ENCODE measurements at places on chromosomes 6 and 20.
A peak's percentile ranks its signal among the peaks of the same experiment; 100 is the strongest.

GRCh38 chr6:158686311-158686710 is 36.5 kb downstream of the SYTL3 start:
- no peak for DNase-seq

DNA sequence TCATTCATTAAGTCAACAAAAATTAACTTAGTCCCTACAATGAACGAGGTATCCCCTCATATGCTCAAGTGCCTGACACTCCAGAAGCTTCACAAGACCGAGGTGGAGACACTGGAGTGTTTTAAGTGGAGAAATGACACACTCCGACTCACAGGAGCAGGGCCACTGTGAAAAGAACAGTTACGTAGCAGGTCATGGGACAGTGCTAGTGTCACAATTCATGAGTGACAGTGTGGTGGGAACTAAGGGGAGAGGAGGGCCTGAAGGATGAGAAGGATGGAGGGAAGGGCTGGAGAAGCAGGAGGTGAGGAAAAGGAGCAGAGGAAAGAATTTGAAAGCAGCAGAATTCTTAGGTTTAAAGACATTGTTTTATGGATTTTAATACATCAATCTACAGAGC is 1.3 kb upstream of the HLA-A start:
- DNase-seq: peak; percentile 50

DNA sequence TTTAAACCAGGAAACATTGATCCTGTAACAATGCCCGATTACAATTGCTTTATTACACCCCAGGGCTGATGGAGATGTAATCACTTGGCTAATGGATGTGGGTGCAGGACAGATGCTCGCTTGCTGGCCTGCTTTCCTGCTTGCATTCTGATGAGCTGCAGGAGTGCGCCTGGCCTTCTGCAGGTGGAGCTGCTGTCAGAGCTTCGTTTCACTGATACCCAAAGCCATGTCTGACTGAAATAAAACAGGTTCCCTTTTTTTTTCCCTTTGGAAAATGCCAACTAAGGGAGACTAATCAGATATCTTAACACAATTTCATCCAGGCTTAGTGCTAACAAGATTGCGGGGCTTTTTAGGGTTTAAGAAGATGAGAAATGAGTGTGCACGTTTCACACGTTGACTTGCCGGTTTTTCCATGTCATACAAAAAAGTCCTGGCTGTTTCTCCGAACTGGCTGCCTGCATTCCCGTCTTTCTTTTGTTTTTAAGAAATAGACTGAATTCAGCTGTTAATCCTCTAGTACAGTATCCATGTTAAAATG is 60.7 kb downstream of the VAPB start:
- DNase-seq: no peak

GRCh38 chr6:134457941-134458340 is 140.0 kb upstream of the SGK1 start:
- no peak for DNase-seq

DNA sequence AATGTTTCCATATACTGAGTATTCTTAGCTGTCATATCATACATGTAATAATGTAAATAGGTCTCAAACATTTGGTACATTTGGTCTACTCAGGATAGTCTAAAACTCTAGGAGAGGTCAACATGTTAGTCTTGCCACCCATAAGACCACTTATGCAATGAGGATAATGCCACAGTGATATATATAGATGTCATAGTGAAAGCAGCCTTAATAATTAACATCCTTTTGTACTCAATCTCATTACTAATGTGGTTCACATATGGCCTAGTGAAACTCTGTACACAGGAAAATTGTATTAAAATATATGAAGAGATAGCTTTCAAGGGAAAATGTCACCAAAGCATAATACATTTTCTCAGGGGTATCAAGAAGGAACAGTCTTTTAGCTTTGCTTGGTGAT is 577.9 kb downstream of the TFAP2B start:
- no peak for DNase-seq

DNA sequence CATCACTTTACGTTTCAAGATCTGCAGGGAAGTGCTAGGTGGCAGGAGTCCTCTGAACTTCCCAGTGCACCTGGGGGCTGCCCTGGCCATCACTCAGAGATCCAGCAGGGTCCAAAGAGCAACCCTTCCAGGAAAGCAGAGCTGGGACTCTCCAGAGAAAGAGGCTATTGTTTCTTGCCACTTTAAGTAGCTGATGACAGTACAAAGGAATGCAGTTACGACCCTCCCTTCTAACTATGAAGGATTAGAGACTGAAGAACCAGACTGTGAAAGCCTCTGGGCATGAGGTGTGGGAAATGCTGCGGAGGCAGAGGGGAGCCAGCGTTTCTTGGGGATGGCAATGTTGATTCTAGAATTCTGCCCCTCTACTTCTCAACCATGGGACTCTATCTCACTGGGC is 189.1 kb upstream of the SUPT3H start:
- no peak for DNase-seq

DNA sequence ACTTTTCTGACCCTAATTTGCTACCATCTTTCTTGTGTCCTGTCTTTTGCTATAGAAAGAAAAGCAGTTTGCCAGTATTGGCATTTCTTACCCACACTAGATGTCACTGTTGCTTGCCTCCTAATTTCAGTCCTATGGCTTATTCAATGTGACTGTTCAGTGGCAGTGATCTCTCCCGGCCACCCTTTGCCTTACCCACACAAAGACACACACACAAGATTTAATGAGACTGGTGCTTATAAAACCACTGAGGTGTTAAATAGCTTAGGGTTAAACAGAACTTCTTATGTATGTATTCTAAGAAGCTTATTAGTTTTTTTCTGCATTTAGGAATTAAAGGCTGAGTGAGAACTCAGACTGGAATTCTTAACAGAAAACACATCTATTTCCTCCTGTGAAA is 233.6 kb upstream of the ASCC3 start:
- no peak for DNase-seq

DNA sequence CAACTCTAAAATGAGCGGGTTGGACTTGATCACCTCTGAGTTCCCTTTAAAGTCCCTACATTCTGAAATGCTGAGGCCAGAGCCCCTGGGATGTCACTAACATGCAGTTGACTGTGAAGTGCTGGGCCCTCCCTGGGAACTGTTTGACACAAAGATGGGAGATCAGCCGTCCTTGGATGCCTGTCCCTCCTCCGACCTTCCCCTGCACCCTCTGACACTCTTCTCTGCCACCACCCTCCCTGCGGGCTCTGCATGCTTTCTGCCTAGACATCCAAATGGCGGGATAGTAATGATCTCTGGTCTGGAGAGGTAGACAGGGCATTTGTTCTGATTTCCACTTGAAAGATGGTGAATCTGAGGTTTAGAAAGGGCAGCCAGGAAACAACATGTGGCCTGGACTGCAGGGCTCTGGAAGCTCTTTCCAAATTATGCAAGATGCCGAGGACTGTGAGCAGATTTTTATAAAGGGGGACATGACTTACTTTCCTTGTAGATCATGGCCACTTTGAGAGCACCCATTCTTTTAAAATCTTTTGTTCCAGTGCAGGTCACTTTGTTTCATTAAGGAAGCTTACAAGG is 113.2 kb downstream of the ZDHHC14 start:
- DNase-seq: no peak

DNA sequence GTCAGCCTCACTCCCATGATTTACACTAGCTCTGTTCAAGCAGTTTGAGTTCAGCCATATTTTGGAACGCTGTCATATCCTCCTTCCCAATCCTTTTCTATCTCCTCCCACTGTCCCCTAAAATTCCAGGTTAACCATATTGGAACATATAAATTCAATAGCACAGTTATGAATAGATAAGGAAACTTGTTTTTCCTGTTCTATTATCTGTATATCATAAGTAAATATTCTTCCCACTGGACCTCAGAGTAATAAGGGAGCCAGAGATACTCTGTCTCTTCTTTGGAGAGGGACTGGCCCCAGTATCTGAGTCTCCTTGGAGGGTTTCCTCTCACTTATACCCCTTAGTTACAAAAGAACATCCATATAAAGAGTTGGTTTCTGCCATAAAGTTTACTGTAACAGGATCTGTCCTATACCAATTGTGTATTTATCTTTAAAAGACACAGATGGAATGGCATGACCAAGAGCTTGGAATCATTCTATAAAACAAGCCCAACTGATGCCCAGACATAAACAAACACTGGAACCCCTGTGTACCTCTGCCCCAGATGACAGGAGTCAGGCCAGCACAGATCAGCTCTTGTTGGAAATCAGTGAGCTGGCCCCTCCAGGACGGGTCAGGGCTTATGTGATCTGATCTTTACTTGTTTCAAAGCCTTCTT is 67.1 kb downstream of the EPB41L2 start:
- no peak for DNase-seq

DNA sequence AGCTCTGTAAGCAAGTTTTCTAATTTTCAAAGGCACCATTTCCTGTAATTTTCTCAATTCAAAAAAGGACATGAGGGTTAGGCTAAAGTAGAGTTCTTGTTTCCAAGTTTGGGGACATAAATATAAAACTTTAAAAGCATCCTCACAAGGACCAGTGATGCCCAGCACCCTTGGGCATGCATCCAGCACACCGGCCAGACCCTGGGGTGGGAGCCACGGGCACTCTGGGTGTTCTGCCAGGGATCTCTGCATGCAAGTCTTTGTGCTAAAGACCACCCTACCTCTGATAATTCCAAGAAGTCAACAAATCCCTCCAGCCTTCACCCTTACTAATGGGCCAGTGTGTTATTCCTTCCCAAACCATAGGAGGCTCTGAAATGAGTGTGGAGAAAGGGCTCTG is 46.5 kb downstream of the PLCG1 start:
- no peak for DNase-seq

GRCh38 chr6:68640491-68640835 is 5.4 kb downstream of the ADGRB3 start:
- DNase-seq: no peak
